ENCODE measurements at places on chromosomes 2 and 18. TPM values are rescaled to one million over a fixed set of nuclear protein-coding genes. Genes with fewer than 3 reads are reported as not detected.

The LMAN2L gene
- total RNA-seq, result 4.4 TPM

GRCh38 chr2:26849056-26849999 is 1.4 kb downstream of the DPYSL5 start:
- H3K27me3 ChIP-seq, result peaks cover 51% of the 10 kb centered on the region
- H3K4me1 ChIP-seq, result peaks cover 9% of the 10 kb centered on the region
- peak; percentile 12 for DNase-seq
- H3K27ac ChIP-seq, result no peak overlapping the region
- H3K4me3 ChIP-seq, result no peak overlapping the region

DNA sequence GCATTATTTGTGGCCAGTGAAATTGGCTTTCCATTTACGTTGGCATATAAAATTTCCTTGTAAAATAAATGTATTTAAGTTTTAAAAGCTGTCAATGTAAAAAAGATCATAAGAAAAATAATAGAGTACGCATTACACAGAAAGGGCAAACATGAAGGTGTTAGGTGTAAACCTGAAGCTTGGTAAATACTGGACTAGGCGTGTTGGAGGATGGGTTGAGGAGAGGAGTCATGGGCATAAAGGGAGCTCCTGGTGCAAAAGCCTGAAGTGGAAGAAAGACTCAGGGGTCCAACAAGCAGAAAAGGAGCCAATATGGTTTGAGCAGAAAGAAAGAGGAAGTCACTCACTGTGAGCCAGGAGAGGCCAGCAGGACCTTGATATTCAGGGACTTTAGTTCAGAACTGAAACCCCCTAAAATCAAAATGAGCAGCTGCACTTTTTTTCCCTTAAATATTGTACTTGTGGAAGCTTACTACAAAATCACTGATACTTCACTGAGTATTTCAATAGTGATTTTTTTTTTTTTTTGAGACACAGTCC is 24.4 kb downstream of the SP5 start:
- no peaks in the 10 kb centered on the region for H3K36me3 ChIP-seq
- no peak overlapping the region for H3K4me3 ChIP-seq
- peaks cover 12% of the 10 kb centered on the region for H3K27me3 ChIP-seq
- no peaks in the 10 kb centered on the region for H3K4me1 ChIP-seq
- H3K27ac ChIP-seq, result no peak overlapping the region

DNA sequence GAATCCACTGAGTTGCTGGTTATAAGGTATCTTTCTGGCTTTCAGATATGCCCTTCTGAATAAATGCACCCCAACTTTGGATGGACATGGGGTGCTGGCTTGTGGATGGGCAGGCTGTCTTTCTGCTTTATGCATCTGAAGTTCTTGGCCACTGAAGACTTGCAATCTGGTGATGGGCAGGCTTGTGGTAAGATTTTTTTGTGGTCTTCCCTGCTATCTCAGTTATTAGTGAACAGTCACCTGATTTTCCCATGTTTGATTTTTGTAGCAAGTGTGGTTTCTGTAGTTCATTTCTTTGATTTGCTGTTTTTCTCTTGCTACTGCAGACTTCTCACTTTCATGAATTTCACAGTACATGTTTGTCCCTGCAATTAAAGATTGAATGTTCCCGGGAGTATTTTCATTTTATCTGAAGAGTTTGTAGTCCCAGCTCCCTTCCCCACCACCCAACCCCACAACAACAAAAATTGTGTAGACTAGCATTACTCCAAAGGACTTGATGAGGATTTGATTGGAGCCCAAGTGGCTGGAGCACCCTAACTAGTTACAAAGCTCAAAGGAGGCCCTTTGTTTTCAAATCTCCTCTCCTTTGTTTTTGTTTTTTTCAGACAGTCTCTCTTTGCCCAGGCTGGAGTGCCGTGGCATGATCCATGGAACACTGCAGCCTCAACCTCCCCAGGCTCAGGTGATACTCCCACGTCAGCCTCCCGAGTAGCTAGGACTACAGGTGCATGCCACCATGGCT is 63.6 kb upstream of the MGAT5 start:
- no peak for DNase-seq
- H3K27me3 ChIP-seq, result no peaks in the 10 kb centered on the region
- H3K36me3 ChIP-seq, result peaks cover 16% of the 10 kb centered on the region
- no peak overlapping the region for H3K4me3 ChIP-seq
- H3K4me1 ChIP-seq, result peaks cover 54% of the 10 kb centered on the region
- no peak overlapping the region for H3K27ac ChIP-seq

DNA sequence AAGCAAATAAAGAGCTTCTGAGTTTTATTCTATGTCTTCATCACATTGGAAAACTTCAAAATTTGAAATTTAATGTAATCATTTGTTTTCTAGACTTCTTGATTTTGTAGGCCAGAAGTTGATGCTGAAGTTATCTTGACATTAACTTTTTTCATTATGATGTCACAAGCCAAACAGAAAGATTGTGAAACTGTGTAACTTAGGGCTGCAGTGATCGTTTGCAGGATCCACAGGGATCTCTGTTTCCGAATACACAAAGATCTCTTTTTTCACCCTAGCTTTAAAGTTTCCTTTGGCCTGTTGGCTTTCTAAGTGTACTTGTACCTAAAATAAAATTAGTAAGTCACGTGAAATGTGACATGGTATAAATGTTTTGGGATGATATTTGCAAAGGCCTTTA is 594.9 kb upstream of the CDH2 start:
- H3K36me3 ChIP-seq, result no peaks in the 10 kb centered on the region
- no peaks in the 10 kb centered on the region for H3K27me3 ChIP-seq
- H3K27ac ChIP-seq, result no peak overlapping the region

DNA sequence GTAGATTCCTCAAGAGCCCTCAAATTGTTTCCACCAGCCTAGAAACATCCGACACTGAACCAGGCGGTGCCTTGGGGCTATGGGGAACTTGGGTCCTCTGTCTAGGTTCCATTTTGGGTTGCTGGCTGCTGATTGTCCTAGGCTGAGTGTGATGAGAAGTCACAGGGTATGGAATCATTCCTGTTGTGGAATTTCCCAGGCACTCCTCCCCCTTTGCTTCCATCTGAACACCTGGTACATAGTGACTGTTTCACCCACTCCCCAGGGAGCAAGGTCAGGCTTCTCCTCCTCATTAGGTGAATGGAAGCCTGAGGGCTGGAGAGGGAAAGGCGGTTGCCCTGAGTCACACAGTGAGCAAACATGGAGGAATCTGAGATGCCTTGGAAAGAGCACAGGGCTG is 4.5 kb downstream of the KIF3C start:
- no peaks in the 10 kb centered on the region for H3K4me1 ChIP-seq
- H3K27ac ChIP-seq, result no peak overlapping the region
- H3K27me3 ChIP-seq, result no peaks in the 10 kb centered on the region
- no peak for DNase-seq
- no peak overlapping the region for H3K4me3 ChIP-seq
- no peaks in the 10 kb centered on the region for H3K36me3 ChIP-seq

- H3K4me1 ChIP-seq, result no peaks in the 10 kb centered on the region
- H3K36me3 ChIP-seq, result no peaks in the 10 kb centered on the region
- no peaks in the 10 kb centered on the region for H3K27me3 ChIP-seq
- H3K4me3 ChIP-seq, result no peak overlapping the region
- H3K27ac ChIP-seq, result no peak overlapping the region
These were observed 1680.3 kb upstream of the PIK3C3 start for GRCh38 chr18:40274618-40275196.

All from activated CD8-positive, alpha-beta T cell treated with anti-CD3 and anti-CD28 coated beads for 36 hours (primary cell).